ENCODE measurements at places on chromosomes 5 and 9.

- no peak for DNase-seq
Observed at GRCh38 chr9:7369384-7369821, 430.2 kb downstream of the DMAC1 start.

- DNase-seq, result no peak
Observed at GRCh38 chr5:24566933-24567332, 77.8 kb downstream of the CDH10 start.

GRCh38 chr5:39624268-39624886 is 199.6 kb upstream of the DAB2 start:
- DNase-seq, result no peak

GRCh38 chr5:135615581-135616260 is 36.9 kb upstream of the CXCL14 start:
- no peak for DNase-seq

GRCh38 chr5:190366-191035 is 794 bp upstream of the LRRC14B start:
- DNase-seq, result no peak

- no peak for DNase-seq
Observed at GRCh38 chr9:131485206-131485605, 17.5 kb upstream of the POMT1 start.

DNA sequence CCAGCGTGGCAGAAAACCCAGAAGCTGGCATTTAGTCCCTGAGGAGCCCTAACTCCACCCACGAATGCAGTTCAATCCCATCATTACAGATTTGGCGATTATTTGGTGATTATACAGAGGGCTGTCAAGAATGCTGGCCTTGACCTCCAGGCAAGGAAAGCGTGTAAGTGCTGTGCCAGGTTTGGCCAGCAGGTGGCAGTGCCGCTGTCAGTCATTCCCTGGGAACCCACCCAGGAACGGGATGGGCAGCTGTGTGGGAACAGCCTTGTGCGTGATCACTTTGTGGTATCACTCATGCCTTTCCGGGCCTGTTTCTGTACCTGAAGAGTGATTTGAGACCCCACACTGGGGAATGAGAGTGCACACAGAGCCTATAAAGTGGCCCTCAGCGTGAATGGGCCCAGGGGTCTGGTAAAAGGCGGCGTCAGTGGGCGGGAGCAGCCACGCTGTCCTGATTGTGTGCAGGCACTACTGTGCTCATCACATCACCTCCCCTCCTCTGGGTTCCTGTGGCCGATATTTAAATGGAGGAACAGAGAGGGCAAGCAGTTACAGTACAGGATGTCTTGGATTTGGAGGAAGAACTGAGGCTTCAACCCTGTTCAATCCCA is 215.6 kb downstream of the ROR2 start:
- DNase-seq, result no peak

- no peak for DNase-seq
Observed at GRCh38 chr5:78628270-78628992, 20.1 kb downstream of the LHFPL2 start.

DNA sequence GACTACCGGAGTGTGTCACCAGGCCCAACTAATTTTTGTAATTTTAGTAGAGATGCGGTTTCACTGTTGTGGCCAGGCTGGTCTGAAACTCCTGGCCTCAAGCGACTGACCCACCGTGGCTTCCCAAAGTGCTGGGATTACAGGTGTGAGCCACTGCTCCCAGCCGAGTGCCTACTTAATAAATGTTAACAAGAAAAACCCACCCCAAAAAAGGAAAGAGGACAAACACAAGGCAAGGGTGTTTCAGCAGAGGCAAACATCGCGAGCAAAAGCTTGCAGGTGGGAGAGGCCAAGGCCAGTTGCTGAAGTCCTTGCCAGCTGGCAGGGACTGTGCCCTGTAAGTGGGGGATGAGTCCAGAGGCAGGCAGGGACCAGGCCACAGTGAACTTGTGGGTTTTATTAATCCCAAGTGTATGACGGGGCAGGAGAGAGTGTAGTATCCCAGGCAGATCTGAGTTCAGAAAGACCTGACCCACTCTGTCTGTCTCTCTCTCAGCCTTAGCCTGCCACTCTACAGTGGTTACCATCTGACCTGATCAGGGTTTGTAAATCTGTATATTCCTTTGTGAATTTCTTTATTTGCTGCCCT is 6.4 kb upstream of the FPGS start:
- no peak for DNase-seq
